NCI-H82 (cell line): ENCODE measurements at places on chromosomes 16 and 17.

GRCh38 chr17:61317779-61318178 lies 81.9 kb upstream of the TBX2 start:
- peak; percentile 40 for DNase-seq

DNA sequence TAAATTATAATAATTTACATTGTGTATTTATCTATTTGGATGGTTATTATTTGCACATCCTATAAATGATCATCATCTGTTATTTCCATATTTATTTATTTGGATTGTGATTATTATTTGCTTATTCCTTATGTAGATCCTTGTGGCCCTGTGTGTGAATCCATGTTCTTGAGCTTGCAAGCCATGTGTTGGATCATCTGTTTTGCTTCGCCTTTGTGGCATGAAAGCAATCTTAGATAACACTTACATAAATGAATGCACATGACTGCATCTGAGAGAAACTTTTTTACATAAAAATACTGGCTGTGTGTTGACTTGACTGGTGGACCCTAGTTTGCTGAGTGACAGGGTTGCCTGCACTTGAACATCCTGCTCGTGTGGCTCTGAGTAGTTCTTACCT lies 1024.5 kb upstream of the RBFOX1 start:
- DNase-seq, result no peak

DNA sequence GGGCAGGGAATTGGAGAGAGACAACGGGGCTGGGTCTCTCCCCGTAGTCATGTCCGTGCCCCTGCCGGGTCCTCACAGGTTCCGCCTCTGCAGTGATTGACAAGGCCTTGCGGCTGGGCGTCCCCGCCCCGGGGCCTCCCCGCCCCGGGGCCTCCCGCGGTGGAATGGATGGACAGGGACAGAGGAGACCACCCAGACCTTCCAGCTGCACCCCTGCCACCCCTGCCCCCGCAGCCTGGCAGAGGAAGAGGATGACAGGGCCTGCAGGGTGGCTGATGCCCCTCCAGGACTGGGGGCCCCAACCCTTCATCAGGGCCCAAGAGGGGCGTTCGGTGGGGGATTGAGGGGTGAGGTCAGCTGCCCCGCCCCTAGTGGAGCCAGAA lies 216.4 kb upstream of the CIBAR2 start:
- DNase-seq, result peak; percentile 65

DNA sequence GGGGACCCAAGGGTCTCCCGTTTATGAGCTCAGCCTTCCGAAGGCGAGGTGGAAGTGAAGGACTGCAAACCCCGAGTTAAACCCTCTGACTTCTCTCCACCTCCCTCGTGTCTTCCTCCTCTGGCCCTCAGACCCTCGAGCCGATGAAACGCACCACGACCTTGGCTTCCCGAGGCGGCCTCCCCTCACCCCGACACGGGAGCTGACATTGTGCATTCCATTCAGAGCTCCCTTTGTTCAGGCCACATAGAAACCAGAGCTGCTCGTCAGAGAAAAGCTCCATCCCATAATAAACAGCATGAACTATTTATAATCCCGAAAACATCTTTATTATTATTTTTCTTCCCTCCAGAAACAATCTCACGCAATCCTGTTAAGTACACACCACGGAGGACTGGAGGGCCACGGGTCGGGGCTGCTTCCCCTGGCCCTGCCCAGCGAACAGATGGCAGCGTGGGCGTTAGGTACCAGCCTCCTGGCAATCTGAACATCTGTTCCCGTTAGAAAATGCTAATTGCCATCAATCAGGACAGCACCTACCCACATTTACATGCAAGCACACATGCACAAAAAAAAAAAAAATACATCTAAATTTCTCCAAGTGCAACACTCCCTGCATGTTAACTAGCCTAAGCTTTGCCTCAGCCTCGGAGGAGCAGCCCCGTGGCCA lies 145.7 kb downstream of the RBFOX3 start:
- DNase-seq, result peak; percentile 71
